ENCODE measurements at places on chromosomes 6 and 20. TPM values are rescaled to one million over a fixed set of nuclear protein-coding genes. Genes with fewer than 3 reads are reported as not detected.

- no peak for DNase-seq
These were observed 732 bp downstream of the CYP24A1 start for GRCh38 chr20:54172856-54173652.

DNA sequence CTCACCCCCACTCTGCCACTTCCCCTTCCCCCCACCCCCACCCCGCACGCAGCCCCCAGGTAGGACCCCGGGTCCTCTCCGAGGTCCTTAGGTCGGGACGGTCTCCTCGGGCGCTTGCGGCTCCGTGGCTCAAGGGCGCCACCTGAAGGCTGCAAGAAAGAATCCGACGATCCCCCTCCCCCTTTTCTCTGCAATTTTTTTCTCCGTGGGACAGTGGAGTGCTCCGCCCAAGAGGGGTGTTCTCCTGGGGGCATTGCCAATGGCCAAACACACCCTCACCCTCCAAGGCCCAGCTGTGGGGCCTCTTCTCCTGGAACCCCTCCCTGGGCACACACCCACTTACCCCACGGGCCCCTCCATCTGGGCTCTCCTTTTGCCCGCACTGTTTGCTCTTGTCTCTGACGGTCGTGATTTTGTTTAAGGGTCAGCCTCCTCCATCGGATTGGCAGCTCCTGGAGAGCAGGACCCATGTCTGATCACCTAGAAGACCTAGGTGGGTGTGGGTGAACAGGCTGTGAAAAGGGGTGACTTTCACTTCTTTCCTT is 1.1 kb upstream of the TMEM74B start:
- DNase-seq, result no peak

Gene FGD2
- 32.6 TPM for total RNA-seq

GRCh38 chr6:147382945-147383554 is 125.4 kb upstream of the SAMD5 start:
- no peak for DNase-seq

- DNase-seq, result peak; percentile 95
These were observed at the start of gene FOXC1 for GRCh38 chr6:1609648-1610496. TSS of gene FOXC1 (plus strand) at chr6:1609915. CDS start at chr6:1610446, 531 bp downstream.

GRCh38 chr6:47634210-47635047 is 64.0 kb upstream of the ADGRF4 start:
- no peak for DNase-seq

- no peak for DNase-seq
These were observed 12.5 kb downstream of the SIRT5 start for GRCh38 chr6:13586603-13587542.

- DNase-seq, result no peak
These were observed 83.9 kb upstream of the OGFRL1 start for GRCh38 chr6:71204741-71205140.

DNA sequence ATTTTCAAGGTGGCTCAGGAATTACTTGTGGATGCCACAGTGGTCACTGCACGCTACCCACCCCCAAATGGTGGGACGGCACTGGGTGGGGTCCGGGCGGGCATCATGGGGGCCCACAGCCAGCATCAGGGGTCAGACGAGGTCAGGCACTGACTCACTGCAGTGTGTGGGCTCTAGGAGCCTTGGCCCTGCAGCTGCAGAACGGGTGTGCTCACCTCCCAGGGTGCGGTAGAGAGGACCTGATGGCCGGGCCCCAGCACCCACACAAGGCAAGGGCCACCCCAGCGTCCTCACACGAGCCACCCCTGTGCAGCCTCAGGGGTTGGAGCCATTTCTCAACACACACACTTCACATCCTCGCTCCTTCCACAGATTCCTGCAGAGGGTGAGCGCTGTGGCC is 34.3 kb downstream of the KCNQ2 start:
- DNase-seq, result no peak

Gene C20orf141
- 0.84 TPM for total RNA-seq

Gene AGPAT4
- 8.0 TPM for total RNA-seq

- DNase-seq, result no peak
These were observed 655 bp upstream of the NDUFAF4 start for GRCh38 chr6:96898241-96898851.

DNA sequence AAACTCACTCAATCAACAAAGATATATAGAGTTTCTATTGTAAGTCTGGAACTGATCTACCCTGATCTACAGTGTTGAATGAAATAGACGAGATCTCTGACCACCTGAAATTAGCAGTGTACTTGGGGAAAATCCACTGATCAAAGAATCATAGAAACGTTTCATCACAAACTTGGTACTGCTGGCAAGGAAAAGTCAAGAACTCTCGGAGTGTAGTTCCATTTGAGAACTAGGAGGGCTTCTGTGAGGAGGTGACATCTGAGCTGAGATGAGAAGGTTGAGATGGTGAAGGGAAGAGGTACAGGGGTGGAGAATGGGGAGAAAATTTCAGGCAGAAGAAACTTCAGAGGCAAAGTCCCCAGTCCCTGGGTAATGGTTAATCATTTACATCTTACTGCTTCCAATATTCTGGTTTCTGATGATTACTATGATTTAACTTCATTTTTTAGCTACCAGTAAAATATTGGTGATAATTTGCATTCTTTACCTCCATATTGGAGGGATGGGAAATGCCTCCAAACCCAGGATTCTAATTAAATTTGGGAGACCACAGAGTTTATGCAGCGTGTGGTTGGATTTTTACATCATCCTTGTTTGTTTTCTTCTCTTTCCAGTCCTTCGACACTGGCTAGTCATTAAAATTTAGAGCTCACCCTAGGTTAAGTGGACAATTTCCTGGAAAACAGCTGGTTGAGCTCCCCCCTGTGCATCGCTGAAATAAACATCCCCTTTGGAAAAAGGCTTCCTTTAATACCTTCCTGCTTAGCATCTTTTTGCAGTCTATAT is 191.9 kb downstream of the BCAS1 start:
- no peak for DNase-seq

DNA sequence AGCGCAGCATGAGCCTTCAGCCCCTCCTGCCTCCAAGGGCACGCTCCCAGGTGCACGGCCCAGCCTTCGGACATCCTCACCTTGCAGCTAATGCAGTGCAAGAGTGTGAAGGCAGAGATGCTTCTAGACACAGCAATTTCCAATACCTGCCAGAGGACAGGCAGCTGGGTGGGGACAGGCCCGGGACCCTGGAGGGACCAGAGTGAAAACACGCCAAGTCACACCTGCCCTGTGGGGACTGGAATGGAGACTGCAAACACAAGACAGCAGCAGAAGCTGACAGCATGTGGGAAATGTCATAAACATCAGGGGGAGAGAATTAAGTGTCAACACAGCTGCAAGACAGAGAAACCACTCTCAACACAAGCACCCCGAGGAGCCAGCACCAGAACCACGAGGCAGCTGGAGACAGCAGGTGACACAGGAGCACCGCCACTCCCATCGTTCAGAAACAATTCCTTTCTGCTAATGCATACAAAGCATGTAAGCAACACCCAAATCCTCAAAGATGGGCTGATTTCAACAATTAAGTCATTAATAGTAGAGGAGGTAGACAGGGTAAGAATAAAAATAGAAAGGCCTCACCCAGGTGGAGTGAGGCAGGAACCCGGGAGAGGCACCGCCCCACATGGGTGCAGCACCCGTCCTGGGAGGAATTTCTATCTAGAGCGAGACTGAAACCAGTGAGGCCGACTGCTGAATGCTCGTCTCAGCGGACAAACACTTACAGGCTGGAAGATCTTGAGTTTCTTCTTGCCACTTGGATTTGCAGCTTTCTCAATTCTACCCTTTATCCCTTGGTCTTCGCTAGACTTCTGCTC is 17.1 kb downstream of the DIDO1 start:
- DNase-seq, result no peak

DNA sequence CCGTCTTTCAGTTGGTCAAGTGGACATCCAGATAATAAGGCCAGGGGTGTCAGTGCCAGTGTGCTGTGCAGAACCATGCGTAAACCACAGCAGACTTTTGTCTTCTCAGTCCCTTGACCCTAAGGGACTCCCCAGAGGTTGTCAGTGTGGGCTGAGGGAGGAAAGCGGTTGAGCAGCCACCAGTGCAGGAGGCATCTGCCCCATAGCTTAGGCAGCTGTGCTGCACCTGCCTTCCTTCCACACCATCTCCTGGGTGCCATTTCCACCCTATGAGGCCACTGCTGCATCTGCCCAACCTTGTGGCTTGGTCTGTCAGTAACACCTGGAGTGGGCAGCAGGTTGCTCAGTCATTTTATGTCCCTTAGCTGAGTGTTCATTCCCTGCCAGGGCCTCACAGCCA is 26.0 kb downstream of the PRPF6 start:
- DNase-seq, result no peak

DNA sequence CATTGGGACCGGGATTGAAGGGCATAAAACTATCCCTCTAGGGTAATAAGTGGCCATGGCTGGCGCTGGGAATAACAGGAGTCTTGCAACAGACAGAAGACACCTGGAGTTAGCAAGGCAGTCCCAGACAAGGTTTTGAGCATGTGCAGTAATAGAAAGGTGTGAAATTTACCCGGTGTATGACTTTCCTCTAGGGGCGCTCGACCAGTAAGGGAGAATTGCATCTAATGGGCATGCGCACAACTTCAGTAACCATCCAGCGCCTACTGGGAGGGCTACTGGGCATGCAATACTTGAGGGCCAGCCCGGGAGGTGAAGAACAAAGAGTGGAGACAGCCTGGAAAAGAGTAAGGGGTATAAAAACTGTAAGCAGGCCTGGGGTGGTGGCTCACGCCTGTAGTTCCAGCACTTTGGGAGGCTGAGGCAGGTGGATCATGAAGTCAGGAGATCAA is 32.7 kb downstream of the SERPINB6 start:
- no peak for DNase-seq

- no peak for DNase-seq
These were observed 57.3 kb upstream of the SMLR1 start for GRCh38 chr6:130769861-130770260.

DNA sequence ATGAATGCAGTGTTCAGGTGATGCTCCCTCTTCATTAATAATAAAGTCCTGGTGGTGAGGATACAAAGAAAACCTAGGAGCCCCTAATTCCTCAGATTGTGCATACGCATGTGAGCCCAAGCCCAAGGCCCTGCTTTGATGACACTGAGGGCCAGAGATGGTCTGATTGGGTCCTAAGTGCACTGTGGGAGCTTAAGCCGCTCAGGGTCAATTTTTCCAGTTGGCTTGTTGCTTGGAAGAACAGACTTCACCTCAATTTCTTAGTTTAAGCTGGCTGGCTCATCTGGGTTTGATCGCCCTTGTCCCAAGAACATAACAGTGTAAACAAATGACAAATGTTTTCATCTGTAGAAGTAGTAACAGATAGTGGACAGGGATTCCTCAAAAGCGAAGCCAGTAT is 41.4 kb downstream of the INSM1 start:
- DNase-seq, result no peak

Gene CTCFL
- 0.16 TPM for total RNA-seq

DNA sequence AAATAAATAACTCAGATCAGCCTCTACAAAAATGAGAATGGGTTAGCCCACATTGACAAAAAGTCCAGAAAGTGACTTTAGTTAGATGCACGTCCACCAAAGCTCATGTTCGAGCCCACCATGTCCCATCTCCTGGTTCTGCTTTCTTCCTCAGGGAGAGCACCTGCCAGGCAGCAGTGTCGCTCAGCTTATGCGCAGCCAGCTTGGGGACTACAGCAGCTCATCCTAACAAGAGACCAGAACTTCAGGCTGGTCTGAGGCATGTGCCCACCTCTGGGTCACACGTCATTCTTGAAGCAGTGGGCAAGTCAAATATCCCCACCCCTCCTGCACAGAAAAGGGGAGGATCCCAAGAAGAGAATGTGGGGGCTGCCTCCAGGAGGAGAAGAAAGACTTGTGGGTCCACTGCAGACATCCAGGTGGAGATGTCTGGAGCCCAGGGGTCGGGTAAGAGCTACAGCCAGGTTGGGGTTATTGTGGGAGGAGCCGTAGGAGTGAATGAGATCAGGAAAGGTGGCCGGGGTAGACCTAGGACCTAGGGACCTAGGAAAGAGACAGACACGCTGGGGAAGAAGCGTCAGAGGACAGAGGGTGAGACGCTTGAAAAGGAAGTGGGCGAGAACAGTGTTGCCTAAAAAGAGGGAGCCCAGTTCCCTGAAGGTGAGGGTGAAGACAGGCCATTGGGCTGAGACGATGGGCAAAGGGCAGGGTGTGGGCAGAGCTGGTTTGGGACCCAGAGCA is 52.5 kb downstream of the SSR1 start:
- DNase-seq, result no peak

- DNase-seq, result peak; percentile 88
These were observed 49.7 kb upstream of the BHLHE23 start for GRCh38 chr20:63056236-63057170.

GRCh38 chr6:71277926-71278600 is 10.5 kb upstream of the OGFRL1 start:
- no peak for DNase-seq

Gene TMEM14B
- 67.8 TPM for total RNA-seq

DNA sequence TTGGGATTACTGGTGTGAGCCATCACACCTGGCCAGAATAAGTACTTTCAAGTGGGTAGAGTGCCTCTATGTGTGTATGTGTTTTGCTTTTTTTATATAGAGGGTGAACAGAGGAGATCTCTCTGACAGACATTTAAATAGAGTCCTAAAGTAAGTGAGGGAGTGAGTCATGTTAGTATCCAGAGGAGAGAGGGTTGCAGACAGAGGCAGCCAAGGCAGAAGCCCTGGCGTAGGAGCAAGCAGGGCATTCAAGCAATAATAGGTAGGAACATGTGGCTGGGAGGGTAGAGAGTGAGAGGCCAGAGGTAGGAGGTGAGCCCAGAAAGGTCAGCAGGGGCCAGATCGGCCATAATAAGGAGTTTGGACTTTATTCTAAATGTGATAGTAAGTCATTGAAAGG is 48.9 kb downstream of the PHF20 start:
- DNase-seq, result no peak

Gene PLEKHG1
- total RNA-seq, result 71.1 TPM

Gene MRPS18A
- total RNA-seq, result 34.5 TPM

DNA sequence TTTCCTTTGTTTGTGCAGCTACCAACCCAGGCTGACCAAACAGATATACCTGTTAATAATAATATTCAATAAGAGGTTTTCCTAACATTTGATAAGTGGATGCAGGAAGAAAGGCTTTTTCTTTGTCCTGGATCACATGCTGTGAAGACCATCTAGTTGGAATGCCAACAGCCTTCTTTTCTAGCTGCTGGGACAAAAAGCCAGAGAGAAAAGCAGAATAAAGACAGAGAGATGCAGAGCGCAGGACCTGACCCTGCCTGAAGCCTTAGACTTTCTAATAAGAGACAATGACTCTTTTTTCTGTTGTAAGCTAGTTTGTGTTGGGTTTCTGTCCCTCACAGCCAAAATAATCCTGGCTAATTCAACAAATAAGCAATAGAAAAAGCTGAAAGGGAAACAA is 308.2 kb downstream of the PHF3 start:
- DNase-seq, result no peak

DNA sequence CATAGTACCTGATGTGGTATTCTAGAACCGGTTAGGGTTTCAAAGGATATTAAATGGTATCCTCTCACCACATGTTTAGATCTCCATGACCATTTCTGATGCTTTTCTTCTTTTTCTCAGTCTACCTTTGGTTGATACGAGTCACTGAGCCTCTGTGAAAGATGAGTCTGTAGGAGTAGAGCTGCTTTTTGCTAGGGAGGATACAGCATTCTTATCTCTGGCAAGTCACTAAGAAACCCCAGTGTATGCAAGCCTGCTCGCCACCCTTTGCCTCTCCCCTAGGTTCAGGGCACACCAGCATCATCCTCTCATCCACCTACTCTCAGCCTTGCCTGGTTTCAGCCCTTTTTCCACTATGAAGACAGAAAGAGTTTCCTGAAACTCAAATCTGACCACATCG is 89.9 kb downstream of the MTFR2 start:
- DNase-seq, result no peak
